ENCODE measurements at places on chromosomes 1 and 21.

GRCh38 chr1:172206256-172206655 is 214.2 kb upstream of the C1orf105 start:
- no peak for DNase-seq

- DNase-seq: no peak
These were observed 19.1 kb downstream of the FMO1 start for GRCh38 chr1:171267391-171267790.

GRCh38 chr1:225426395-225427234 is 1.2 kb downstream of the LBR start:
- DNase-seq: no peak

DNA sequence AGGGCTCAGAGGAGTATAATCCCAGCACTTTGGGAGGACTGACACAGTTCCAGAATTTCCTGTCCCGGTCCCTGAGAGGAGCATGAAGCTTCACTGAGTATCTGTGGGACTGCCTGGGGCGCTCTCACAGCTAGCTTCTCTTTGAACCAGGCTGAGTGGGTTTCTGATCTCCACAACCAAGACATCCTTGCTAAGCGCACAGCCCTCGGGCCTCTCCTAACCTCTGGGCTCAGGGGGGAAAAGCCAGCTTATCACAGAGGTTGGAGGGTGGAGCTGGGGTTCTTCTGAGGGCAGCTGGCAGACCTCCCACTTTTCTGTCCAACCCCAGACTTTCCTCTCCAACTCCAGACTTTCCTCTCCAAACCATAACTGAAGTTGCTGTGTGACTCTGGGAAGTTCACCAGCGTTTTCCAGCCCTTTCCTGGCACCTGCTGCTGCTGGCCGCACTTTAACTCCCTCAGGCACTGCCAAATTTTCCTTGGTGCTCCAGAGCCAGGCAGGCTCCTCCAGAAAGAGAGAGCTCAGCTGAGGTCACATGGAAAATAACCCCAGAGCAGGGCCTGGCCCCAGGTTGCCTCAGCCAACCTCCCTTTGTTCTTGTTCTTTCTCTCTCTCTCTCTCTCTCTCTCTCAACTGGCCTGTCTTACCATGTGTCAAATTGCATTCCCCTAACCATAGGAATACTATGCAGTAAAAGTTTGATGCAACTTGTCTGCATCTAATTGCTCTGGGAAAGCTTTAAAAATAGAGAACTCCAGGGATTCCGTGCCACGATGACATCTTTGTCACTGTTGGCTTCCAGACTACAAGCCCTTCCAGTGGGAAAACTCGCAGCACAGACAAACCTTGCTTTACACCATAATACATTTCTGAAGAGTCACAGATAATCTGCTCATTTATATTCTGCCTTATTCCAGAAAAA is 49.5 kb downstream of the OLFML2B start:
- no peak for DNase-seq

- peak; percentile 12 for DNase-seq
These were observed 59.5 kb downstream of the RHOU start for GRCh38 chr1:228794810-228795209.

- no peak for DNase-seq
These were observed 6.9 kb downstream of the DNAJC6 start for GRCh38 chr1:65316233-65316632.

GRCh38 chr1:10791105-10791951 is 5.1 kb downstream of the CASZ1 start:
- no peak for DNase-seq

DNA sequence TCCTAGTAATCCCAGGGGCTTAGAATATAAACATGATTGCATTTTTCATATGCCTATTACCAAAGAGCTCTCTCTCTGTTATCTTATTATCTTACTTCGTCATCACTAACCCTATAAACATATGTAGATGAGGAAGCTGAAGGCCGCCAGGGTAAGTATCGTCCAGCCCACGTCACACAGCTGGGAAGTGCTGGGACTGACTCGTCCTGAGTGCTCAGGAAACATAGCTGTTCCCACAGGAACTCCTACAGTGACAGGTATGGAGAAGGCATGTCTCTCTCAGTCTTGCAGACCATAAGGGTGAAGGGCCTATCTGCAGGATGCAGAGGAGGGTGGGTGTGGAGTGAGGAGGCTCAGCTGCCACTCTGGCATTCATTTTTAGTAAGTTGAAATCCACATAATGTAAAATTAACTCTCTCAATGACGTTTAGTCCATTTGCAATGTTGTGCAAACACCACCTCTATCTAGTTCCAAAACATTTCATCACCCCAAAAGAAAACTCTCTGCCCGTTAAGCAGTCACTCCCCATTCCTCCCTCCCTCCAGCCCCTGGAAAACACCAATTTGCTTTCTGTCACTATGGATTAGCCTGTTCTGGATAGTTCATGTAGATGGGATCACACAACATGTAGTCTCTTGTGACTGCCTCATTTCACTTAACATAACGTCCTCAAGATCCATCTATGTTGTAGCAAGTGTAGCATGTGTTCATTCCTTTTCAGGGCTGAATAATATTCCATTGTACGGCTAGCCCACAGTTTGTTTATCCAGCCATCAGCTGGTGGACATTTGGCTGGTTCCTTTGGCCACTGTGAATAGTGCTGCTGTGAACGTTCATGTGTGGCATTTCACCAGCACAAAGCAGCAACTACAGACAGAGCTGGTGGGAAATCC is 68.3 kb downstream of the TCP10L start:
- no peak for DNase-seq

- DNase-seq: no peak
These were observed 118.9 kb downstream of the GDAP2 start for GRCh38 chr1:117810553-117810952.

GRCh38 chr1:1832820-1833219 is 54.5 kb upstream of the NADK start:
- no peak for DNase-seq

GRCh38 chr1:234706199-234706598 is 96.2 kb upstream of the IRF2BP2 start:
- DNase-seq: no peak

GRCh38 chr1:246608616-246609376 is 42.5 kb downstream of the CNST start:
- DNase-seq: no peak

DNA sequence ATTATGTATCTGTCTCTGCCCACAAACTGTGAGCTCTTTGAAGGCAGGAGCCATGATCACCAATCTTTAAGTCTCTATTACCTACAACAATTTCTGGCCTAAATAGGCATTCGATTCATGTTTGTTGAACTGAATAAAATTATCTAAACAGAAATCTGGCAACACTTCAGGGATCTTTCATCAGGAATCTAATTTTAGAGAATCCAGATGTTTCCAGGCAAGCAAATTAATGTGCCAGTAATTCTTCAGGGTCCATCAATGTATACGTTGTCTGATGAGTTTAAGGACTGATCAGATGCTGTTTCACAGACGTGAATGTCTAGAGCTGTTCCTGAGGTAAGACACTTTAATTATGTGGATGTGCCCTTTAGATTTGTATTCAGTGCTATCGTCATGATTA is 524.4 kb downstream of the PTPRC start:
- DNase-seq: no peak

GRCh38 chr1:90835661-90836344 is 118.7 kb upstream of the BARHL2 start:
- DNase-seq: no peak

GRCh38 chr1:229086091-229086490 is 184.8 kb upstream of the RAB4A start:
- no peak for DNase-seq

GRCh38 chr1:63277195-63278192 is 44.9 kb upstream of the FOXD3 start:
- DNase-seq: no peak

GRCh38 chr1:35340519-35340918 is 72.0 kb downstream of the ZMYM4 start:
- DNase-seq: no peak

- DNase-seq: no peak
These were observed 201.0 kb downstream of the S1PR1 start for GRCh38 chr1:101437800-101438199.

DNA sequence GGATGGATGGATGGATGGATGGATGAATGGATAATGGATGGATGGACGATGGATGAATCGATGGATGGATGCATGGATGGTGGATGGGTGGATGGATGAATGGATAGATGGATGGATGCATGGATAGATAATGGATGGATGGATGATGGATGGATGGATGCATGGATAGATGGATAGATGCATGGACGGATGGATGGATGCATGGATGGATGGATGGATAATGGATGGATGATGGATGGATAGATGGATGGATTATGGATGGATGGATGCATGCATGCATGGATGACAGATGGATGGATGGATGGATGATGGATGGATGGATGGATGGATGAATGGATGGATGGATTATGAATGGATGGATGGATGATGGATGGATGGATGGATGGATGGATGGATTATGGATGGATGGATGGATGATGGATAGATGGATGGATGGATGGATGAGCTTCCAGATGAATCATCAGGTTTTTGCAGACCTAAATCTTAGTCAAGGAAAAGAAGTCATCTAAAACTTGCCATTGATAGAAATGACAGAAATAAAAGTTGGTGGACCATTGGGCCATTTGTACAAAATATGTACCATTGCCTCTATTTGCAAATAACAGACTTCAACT is 175.4 kb upstream of the KLHDC7A start:
- DNase-seq: no peak

- no peak for DNase-seq
These were observed 102.8 kb upstream of the JUN start for GRCh38 chr1:58886611-58887010.

GRCh38 chr1:109890115-109890953 is 20.3 kb upstream of the CSF1 start:
- DNase-seq: no peak

DNA sequence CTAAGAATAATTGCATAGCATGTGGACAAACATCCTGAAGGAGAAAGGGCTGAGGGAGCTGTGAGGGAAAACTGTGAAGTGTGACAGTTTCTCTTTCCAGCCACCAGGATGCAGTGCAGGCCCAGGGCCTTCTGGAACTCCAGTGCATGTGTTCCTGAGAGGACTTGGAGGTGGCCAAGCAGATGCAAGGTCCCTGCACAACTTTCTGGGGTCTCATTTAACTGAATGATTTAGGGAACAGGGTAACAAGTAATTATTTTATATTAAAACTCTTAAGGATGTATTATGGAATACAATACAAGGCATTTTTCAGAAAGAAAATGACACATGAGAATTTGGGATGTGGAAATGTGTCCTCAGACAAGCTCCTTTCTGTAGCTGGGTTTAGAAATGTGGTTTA is 61.2 kb upstream of the MCOLN3 start:
- DNase-seq: no peak

DNA sequence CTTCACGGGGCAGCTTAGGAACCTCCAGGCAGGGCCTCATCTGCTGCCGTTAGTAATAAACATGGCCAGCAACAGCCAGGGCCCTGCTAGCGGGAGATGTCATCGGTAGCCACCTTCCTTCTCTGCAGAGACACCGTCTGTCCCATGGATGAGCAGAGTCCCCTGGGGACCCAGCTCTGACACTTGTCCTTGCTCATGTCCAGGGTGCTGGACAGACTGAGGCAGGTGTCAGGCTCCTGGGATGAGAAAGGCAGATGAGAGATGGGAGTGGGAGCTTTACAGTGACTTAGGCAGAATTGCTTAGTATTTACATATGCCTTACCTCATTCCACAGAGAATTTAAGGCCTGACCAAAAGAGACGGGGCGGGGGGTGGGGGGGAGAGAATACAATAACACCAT is 25.0 kb downstream of the CAPN2 start:
- DNase-seq: no peak

GRCh38 chr21:38321568-38321967 is 64.8 kb downstream of the KCNJ15 start:
- DNase-seq: no peak

GRCh38 chr1:5511381-5512097 is 480.7 kb downstream of the NPHP4 start:
- DNase-seq: no peak

DNA sequence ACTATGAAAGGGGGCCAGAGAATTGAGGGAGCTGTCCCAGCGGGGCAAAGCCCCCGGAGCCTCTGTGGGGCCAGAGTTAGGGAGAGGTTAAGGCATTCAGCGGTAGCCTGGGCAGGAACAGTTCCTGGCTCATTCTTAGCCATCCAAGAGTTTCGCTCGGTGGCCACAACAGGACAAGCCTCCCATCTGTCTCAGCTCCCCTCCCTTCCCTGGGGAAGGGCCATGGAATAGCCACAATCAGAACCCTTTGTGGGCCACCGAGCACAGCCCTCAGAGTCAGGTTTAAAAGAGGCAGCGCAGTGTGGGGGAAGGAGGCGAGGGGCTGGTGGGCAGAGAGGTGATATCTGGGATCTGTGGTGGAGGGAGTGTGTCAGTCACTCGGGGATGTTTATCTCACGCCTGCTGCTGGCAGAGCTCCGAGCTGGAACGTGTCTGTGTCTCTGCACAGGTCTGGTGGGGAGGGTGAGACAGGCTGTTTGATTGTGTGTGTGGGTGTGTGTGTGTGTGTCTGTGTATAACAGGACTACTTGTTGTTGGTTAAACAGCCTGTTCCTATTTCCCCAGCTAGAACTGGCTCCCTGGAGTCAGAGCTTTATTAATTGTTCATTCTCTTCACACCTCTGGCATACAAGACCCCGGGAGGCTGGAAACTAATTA is 49.6 kb upstream of the GOLT1A start:
- no peak for DNase-seq

DNA sequence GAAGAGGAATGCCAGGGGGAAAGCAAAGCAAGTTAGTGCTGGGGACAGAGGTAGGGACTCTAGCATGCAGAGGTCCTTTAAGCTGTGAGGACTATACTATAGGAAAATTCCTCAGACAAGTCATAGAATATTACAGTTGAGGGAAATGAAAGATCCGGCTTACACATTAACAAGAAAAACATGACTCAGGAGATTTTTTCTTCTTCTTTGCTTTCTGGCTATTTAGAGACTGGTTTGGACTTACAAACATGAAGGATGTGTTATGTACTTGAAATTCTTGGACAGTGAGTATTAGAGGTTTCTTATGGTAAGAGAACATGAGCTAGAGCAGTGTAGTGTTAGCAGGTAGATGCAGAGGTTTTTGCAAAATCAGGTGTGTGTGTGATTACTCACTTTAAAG is 24.9 kb downstream of the USP25 start:
- DNase-seq: no peak

DNA sequence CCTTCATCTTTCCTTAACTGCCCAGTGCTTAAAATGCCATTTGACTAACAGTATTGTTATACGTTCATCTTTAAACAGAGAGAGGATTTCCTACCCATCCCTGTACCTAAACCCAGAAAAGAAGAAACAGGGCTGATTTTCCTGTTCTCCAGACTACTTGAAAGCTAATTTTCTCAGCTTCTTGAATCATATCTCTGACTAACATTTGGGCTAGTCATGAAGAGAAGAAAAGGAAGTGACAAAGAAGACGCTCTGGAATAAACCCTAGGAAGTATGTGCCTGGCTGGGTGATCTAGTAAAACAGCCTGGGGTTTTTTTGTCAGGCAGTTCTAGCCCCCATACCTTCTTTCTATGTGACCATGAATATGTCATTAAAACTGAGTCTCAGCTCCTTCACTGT is 44.8 kb upstream of the SGIP1 start:
- no peak for DNase-seq

- DNase-seq: no peak
These were observed 107.7 kb upstream of the ZNF648 start for GRCh38 chr1:182169203-182169602.
